CD4-positive, CD25-positive, alpha-beta regulatory T cell (primary cell): ENCODE measurements at places on chromosomes 3 and 15. TPM values are rescaled to one million over a fixed set of nuclear protein-coding genes. Genes with fewer than 3 reads are reported as not detected.

Gene HRH1
- 0.15 TPM for total RNA-seq

Gene HHLA2
- total RNA-seq: 0.74 TPM

Gene GPR149
- total RNA-seq: not detected

Gene CLN6
- 14.2 TPM for total RNA-seq

Gene IL20RB
- 2.8 TPM for total RNA-seq

DNA sequence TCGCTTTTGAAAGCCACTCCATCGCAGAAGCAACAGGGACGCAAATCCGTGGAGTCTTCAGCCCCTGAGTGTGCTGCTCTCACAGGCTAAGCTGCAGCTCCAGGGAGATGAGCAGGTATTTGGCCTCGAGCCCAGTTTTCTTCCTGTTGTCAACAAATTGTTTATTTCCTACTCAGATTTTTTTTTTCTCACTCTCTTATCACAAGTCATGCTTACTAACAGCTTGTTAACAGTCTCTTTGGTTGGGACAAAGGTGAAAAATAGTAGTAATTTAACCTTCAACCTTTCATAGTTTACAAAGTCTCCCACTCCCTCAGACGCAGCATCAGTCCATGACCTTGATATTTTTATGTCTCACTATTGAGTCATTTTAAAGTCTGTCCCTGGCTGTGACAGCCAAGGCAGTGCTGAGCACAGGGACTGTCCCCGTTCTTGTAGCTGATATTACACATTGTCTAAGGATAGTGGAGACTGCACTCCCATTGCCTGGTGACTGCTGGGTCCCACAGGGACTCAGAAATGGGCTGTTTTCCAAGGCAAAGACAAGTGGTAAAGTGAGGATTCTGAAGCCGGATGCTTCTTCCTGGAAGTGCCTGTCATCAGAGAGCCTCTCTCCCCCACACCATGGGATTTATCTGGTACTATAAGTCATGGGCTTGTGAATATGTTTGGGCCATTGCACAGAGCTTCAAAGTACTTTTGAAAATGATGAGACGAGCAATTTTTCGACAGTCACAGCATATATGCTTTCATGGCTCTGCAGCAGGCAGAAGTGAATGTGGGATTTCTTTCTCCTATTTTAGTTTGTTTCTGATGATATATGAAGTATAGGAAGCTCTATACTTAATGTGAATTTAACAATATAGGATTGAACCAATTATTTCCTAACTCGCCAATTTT lies 59.8 kb upstream of the UNC13C start:
- DNase-seq: no peak

GRCh38 chr15:35973029-35973428 lies 427.1 kb upstream of the DPH6 start:
- no peak for DNase-seq

GRCh38 chr15:72042865-72043264 lies 75.1 kb downstream of the MYO9A start:
- no peak for DNase-seq
